ENCODE measurements at places on chromosomes 3 and 15.

DNA sequence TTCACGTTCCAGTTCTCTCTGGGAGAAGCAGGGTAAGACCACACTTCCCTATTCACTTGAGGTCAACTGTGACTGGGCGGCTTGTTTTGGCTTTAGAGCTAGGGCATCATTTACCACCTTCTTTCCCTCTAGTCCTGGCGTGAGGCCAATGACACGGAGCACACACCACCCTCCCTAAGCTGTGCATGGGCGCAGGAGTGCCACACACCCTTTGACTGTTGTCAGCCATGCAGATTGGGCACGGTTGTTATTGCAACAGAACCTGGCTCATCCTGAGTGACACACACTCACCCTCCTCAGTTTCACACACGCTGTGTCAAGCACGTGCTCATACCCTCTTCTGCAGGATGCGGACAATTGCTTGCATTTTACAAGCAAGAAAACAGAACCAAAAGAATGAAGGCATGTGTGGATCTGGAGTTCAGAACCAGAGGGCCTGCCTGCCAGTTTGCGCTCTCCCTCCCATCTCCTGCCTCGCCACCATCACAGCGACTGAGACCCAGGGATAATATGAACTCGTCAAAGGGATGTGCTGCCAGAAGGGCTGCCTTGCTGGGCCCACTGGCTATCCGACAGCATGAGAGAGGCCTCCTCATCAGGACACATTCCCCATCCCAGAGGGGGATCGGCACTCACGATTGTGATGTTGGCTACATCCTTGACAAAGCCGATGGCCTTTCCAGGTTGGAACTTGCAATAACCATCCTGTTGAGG lies 17.6 kb downstream of the CTSH start:
- DNase-seq = no peak

DNA sequence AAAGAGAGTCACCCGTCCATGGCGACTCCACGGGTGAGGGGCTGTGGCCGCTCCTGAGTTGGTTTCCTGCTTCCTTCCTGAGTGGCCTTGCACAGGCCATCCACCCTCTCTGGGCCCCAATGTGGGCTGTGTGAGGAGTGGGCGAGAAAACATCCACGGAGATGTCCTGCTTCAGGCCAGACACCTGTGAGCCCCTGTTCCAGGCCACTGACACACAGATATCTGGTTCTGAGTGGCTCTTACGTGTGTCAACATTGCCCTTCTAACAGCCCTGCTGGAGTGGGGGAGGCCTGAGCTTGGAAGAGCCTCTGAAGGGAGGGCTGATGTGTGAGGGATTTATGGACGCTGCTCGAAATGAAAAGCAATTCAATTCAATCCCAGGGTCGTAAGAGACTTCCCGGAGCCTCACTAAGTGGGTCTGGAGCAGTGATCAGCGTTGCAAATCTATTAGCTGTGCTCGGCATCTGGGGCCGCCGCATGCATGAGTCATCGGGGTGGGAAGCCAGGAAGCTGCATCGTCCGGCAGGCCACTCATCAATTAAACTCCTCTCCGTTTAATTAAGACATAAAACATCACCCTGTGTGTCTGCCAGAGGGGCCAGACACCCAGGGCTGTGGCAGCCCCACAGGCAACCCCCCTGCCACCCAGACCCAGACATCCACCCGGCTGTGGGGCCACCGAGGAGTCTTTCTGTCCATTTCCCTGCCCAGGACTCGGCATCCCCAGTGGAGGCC lies 20.0 kb upstream of the PRR23E start:
- DNase-seq = no peak

- no peak for DNase-seq
Observed at GRCh38 chr15:95887666-95888390, 442.7 kb upstream of the NR2F2 start.

- DNase-seq = no peak
Observed at GRCh38 chr15:52351206-52351908, 55.8 kb upstream of the MYO5C start.

- no peak for DNase-seq
Observed at GRCh38 chr3:104856741-104857140, 510.0 kb upstream of the ALCAM start.

- DNase-seq = no peak
Observed at GRCh38 chr3:138394156-138394555, 40.3 kb upstream of the ESYT3 start.

DNA sequence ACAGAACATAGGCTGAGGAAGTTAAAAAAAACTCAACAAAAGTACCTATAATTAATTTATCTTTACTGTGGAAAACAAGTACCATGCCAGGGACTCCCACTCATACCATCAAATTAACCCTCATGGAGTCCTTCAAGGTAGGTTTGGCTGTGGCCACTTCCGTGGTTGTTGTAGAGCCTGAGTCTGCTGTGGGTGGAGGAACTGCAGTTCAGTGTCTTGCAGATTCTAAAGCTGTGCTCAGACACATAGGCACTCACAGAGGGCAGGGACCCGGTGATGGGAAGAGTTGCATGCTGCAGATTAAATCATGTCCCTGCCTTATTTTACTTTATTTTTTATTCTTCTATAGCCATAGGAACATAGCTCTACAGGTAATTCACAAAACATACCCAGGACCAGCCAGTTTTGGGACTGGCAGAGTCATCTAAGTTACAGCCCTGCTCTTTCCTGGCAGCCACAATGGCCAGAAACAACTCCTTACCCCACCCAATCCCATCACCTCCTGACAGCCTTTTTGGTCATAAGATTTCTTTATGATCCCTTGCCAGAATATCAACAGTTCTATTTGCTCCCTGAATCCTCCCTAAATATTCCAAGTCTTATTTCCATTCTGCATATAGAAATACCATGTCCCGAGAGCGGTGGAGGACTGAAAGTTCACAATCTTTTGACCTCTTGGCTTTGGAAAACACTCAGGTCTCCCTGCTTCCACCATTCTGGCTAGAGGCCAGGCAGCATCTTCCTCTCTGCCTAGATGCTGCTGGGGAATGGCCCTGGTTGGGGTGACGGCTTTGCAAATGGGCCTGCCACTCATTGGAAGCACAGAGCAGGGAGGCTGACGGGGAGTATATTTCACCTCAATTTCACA lies 193.7 kb downstream of the CHST2 start:
- no peak for DNase-seq

- DNase-seq = no peak
Observed at GRCh38 chr15:86446253-86446640, 366.6 kb downstream of the AGBL1 start.

DNA sequence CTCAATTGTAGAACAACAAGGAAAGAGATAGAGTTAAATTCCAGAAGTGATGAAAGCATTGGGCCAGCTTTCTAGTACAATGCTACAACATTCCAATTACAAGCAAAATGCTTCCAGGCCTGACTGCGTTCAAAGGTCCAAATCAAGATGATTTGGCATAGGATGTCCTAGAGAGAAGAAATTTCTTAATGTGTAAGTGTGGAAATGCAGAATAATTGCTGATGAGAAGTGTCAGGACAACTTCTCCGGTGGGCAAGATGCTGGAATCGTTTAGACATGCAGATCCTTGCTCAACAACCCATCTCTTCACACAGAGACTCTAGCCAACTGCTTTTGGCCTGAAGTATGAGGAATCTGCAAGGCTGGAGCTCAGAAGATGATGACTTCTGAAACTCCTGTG lies 71.1 kb upstream of the PDZRN3 start:
- DNase-seq = no peak

DNA sequence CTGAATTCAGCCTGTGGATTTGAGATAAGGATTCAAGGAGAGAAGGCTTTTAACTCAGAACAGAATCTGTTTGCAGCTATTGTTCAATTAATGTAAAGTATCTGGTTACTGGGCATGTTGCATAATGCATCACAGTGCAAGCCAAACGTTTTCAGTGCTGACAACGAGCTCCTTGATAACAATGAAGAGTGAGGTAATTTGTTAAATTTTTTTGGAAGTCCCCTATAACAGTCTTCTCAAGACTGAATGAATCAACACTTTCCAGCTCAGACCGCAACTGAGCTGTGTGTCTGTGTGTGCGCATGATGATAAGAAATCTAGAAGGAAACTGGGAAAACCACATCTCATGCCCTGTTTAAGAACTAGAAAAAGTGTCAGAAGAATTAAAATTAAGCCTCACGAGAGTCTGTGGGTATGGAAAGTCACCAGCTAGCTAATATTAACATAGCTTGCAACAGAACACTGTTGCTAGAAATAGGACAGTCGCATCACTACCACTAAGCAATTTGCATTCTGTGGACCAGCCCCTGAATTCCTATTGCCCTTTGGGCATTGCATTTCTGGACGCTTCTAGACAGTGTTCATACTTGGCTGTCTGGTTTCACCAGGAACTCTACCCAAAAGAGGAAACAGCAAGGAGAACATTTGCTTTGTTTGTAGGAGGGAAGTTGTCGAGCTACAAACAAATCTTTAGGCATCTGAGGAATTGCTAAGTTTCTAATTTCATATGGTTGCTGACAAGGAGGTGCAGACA lies 43.7 kb upstream of the ATP2C1 start:
- peak; percentile 88 for DNase-seq

GRCh38 chr3:76824658-76825240 lies 215.2 kb upstream of the ROBO2 start:
- DNase-seq = no peak

DNA sequence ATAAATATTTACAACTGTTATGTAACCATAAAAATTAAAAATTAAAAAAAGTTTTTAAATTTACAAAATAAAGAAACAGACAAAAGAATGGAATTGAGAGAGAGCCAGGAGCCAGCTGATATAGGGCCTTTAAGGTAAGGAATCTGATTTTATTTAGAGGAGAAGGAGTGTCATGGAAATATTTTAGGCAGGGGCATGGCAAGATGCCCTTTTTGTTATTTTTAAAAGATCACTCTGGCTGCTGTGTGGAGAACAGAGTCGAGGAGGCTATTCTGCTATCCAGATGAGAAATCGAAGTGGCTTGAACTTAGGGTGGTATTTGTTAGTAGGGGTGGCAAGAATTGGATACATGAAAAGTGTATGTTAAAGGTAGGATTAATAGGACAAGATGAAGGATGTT lies 9.1 kb upstream of the ADAMTS9 start:
- no peak for DNase-seq

GRCh38 chr15:90683876-90684275 lies 33.3 kb upstream of the BLM start:
- DNase-seq = no peak

GRCh38 chr3:43620831-43621655 lies 768 bp downstream of the ANO10 start:
- DNase-seq = no peak

DNA sequence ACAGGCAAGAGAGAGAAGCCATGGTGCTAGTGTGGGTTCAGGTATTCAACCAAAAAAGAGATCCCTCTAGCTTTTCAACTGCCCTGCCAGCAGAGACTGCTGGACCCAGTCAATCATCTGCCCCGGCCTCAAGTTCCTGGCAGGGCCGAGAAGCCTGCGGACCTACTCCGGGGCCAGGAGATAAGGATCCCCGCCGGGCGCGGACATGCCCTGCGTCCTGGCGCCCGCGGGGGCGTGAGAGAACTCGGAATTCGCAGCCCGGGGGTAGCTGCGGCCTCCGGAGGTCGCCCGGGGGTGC lies 821 bp upstream of the MAGI1 start:
- no peak for DNase-seq

DNA sequence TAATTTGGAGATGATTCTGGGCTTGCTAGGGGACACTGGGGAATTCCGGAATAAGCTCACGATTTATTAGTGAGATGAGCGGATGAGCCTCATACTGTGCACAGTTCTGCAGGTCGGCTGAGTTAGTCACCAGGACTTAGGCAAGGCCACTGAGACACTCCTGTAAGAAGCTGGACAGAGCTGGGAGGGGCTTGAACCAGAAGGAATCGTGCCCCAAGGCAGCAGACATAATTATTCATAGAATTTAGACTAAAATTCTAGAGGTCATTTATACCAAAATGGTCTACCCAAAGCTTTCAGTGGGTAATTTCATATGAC lies 121.4 kb downstream of the VGLL4 start:
- no peak for DNase-seq

- DNase-seq = peak; percentile 40
Observed at GRCh38 chr3:172716476-172716875, 5.6 kb upstream of the NCEH1 start.

- DNase-seq = no peak
Observed at GRCh38 chr3:135896613-135897012, 68.9 kb upstream of the PPP2R3A start.

- DNase-seq = no peak
Observed at GRCh38 chr3:103083848-103084631, 649.2 kb downstream of the ZPLD1 start.

GRCh38 chr3:115151921-115152320 lies 4.8 kb upstream of the ZBTB20 start:
- no peak for DNase-seq

DNA sequence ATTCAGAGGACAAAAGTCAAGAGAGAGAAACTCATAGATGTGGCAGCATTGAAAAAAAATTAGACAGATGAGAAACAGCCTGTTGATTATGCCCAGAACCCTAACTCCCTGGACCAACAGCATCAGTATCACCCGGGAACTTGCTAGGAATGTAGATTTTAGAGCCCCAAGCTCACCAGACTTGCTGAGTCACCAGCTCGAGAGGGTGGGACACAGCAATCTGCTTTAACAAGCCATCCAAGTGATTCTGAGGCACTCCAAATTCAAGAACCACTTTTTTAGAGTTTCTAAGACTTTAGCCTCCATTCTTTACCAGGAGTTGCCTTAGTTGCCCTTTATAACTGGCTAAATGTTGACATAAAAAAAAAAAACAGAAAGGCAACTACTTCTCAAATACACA lies 70.9 kb downstream of the CGGBP1 start:
- no peak for DNase-seq

GRCh38 chr15:98953000-98953787 lies 54.4 kb downstream of the PGPEP1L start:
- no peak for DNase-seq

Measured in CMK (cell line).